GM12892 (cell line): ENCODE measurements at places on chromosomes 1 and 21.

GRCh38 chr1:225121095-225121494, 191.6 kb downstream of the DNAH14 start:
- DNase-seq: no peak

DNA sequence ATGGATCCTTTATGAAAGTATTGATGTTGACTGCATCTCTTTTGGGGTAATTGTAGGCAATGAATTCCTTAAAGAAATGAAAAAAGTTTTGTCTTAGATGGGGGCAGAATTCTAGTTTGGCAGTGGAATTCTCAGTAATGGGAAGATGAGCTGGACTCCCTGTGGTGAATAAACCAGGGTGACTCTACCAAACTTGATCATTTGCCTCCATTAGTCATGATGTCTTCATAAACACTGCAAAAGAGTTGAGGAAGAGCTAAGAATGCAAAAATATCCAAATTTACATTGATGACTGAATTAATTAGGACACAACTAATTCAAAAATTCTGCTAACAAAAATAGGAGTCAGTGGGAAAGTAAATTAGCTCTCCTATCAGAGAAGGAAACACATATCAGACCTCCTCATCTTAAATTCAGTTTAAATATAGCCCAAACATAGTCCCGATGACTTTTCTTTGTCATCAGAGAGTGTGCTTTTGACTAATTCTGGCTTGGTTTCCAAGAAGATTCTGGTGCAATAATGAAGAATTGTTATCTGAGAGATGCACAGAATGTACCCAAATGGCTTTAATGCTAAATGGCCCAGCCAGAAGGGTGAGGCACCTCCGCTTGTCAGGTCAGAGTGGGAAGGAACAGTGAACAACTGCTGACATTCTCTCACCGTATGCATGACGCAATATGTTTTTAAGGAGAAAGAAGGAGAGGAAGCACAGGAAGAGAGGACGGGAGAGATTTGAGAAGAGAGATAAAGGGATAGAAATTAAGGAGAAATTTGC, 525.1 kb downstream of the LMO4 start:
- no peak for DNase-seq

DNA sequence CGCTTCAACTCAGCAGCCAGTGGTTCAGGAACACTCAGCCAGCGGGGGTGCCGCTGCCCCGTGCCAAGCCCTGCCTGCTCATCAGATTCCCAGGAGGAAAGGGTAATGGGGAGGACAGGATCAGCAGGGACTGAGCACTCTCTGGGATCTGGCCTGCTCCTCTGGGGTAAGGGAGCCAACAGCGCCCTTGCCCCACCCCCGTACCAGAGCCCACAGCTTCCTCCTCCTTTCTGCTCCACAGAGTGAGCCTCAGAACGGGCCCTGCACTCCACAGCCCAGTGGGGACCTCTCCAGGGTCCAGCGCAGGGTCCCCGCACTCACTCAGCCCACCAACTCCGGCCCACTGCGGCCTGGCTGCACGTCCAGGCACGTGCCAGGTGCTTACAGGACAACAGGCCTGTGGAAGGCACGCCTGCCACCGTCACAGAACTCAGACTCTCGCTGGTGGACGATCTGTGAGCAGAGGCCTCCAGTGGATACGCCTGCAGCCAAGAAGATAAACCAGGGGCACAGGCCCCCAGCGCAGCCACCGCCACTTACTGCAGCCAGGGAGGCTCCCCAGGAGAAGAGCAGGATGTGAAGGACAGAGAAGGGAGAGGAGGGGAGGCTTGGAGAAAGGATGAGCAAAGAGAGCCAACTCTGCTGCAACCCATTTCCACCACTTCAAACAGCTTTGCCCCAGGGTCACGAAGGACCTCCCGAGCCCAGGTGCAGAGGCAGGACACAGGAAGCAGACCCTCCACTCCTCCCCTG, 2.1 kb downstream of the MEGF6 start:
- DNase-seq: no peak

DNA sequence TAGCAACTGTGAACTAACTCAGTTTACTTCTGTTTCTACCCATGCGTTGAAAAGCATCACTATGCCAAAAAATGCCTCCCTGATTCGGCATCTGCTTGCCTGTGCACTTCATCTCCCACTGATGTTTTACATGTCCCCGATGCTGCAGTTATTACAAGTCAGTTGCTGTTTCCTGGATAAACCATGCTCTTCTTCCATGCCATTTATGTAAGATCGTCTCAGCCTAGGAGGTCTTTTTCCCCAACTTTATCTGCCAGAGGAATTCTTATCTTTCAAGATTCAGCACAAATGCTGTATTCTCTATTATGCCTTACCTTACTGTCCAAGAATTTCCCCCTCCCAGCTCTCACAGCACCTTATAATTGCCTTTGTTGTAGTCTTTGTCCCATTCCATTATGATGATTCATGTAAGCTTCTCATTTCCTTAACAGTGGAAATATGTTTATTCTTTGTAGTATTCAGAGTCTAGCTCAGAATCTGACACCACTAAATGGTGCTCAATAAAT, 30.0 kb downstream of the PRKACB start:
- DNase-seq: no peak

DNA sequence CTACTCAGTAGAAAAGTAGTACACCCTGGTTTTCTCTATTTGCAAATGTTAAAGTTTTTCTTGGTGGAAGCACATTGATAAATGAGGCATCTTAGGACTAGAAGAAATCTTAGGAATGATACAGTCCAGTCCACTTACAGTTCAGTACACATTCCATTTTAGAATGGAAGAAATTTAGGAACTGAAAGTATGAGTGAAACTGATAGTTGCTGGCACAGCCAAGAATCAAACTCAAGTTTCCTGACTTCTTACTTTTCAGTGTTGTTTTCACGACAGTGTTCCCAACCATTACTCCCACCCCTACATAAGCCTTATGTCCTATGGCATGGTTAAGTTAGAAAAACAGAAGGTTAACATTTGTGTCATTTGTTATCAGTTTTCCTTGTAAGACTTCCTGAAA, 258.5 kb downstream of the BACH1 start:
- DNase-seq: no peak

GRCh38 chr1:30731109-30731805, 7.9 kb upstream of the MATN1 start:
- DNase-seq: no peak

DNA sequence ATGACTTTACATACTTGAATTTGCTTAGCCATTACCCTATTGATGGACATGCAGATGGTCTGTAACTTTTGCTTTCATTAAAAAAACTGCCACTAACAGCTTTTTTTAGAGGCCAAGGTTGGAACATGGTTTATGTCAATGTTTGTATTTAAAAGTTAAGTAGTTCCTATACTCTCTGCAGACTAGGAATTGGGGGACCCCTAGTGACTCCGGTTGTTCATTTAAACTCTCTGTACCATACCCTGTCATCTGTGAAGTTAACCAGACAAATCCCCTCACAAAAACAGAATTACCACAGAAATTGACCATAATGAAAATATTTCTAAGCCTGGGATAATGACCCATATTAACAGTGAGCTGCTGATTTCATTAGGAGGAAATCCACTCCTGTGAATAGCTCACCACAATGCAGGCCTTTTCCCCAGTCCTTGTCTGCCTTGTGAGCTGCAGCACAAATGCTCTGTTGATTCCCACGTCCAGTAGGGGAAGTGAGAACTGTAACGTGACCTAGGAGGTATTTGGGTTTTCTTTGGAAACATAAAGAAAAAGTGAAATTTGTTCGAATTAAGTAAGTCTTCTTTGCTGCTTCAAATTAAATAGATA, 30.2 kb upstream of the CD101 start:
- no peak for DNase-seq

DNA sequence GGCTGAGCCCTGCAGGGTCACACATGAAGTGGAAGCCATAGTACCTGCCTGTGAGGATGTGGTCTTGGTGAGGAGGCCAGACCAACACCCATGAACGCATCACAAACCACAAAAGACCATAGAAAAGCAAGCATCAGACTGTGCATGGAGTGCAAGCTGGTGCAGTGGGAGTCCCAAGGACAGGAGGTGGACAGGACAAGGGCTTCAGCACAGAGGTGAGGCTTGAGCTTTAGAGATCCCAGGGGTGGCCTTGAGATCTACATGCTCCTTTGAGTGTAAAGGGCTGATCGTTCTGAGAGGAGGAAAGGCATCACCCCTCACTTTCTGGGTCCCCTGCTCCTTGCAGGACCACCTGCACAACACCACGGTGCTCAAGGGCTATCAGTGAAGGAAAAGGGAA, 111.9 kb upstream of the F3 start:
- DNase-seq: no peak

GRCh38 chr1:59879574-59879973, 47.0 kb downstream of the CYP2J2 start:
- no peak for DNase-seq

DNA sequence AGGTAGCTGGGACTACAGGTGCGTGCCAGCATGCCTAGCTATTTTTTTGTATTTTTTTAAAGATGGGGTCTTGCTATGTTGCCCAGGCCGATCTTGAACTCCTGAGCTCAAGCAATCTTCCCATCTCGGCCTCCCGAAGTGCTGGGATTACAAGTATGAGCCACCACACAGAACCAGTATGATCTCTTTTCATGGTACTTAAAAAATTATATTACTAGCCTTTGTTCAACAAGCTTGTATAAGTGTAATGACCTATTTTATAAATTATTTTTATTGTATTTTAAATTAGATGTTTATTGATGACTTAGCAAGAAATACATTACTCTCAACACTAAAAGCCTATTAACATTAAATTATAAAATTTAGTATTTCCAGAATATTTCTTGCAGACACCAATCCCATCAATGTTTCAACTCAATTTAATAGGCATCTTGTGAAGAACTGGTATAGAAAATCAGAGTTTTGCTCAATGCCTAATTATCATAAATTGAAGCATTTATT, 36.0 kb upstream of the MTF2 start:
- DNase-seq: no peak
